ENCODE measurements at places on chromosomes 2 and 18.
A peak's percentile ranks its signal among the peaks of the same experiment; 100 is the strongest.

GRCh38 chr2:157359628-157360027 is 34.0 kb upstream of the ERMN start:
- no peak for DNase-seq

- no peak for DNase-seq
These were observed 23.7 kb downstream of the SMC6 start for GRCh38 chr2:17729880-17730279.

- no peak for DNase-seq
These were observed 1004.9 kb upstream of the ZEB2 start for GRCh38 chr2:145524836-145525235.

GRCh38 chr2:173881461-173881860 is 83.7 kb downstream of the SP3 start:
- no peak for DNase-seq

- no peak for DNase-seq
These were observed 2.3 kb downstream of the HJURP start for GRCh38 chr2:233852056-233852455.

DNA sequence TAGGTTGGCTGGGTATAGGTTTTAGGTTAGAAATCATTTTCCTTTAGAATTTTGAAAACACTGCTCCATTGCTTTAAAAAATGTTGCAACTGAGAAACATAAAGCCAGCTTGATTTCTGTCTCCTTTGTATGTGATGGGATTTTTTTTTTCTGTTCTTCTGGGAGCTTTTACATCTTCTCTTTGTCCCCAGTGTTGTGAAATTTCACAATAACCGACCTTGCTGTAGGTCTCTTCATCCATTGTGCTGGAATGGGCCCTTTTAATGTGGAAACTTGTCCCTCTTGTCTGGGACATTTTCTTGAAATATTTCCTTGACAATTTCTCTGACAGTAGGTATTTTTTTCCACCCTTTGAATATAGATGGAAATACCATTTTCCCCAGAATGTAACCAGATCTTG is 44.0 kb upstream of the LAPTM4A start:
- DNase-seq: no peak

GRCh38 chr2:19894134-19894792 is 7.5 kb downstream of the TTC32 start:
- DNase-seq: no peak

DNA sequence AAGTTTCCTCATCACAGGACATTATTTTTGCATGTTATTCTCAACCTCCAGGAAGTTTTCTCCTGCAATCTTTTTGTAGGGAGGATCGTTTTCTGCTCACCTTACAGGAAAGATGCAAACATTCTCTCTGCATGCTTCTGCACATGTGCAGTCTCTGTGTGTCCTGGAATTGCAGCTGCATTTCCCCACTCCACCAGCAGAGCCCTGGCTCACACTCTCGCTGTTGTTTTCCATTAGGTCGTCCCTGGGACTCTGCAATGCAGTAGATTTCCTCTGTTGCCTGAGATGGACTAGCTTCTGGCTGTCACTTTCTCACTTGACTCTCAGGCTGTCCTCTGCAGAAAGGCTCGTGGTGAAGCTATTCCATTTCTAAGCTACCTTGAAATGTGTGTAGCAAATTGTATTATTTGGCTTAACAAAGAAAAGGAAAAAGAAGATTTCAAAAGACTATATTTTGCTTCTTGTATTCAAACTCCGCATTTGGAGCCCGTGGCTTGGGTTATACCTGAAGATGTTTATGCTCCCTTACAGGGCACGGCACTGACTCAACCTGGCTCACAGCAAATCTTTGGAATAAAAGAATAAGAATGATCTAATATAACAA is 346.7 kb downstream of the RAD51AP2 start:
- DNase-seq: no peak

DNA sequence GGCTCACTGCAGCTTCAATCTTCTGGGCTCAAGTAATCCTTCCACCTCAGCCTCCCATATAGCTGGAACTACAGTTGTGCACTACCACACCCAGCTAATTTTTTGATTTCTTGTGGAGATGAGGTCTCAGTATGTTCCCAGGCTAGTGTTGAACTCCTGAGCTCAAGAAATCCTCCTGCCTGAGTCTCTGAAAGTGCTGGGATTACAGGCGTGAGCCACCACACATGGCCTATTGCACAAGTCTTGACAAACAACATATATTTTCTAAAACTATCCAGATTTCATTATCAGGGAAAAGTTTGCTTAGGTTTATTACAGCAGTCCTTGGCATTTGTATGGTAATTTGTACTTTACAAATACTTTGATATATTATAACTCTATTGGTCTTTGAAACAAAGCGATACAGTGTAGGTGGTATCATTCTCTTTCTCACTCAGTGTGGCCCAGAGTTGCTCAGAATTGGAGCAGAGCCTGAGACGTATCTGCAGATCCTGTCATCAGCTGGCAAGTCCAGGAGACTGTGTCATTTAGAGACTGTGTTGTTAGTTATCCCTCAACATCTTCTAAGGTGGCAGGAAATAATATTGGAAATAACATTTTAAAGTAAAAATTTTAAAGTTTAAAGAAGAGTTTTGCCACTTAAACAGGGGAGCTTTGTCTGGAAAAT is 41.4 kb downstream of the PDK1 start:
- no peak for DNase-seq

GRCh38 chr2:170177950-170178781 is at the start of gene MYO3B:
MYO3B (plus strand) TSS chr2:170178147; CDS start chr2:170178288, 141 bp downstream.
- DNase-seq: no peak

GRCh38 chr2:29259221-29259620 is 144.0 kb downstream of the CLIP4 start:
- DNase-seq: no peak

GRCh38 chr2:144904612-144905011 is 384.7 kb upstream of the ZEB2 start:
- DNase-seq: no peak

DNA sequence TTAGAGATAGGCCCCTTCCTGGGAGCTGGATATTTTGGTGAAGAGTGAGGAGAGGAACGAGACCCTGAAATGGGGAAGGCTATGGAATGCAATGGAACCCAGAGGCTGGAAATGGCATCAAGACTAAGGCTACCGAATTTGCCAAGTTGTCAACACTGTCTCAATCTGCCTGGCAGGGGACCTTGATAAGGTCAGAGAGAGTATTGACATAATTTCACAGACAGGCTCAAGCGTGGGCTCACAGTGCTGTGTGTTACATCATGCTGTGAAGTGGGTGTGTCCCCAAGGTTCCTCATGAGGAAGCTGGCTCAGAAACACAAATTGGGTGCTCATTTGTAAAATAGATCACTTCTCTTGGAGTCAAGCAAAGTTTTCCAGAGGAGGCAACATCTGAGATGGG is 51.8 kb upstream of the CYRIA start:
- no peak for DNase-seq

DNA sequence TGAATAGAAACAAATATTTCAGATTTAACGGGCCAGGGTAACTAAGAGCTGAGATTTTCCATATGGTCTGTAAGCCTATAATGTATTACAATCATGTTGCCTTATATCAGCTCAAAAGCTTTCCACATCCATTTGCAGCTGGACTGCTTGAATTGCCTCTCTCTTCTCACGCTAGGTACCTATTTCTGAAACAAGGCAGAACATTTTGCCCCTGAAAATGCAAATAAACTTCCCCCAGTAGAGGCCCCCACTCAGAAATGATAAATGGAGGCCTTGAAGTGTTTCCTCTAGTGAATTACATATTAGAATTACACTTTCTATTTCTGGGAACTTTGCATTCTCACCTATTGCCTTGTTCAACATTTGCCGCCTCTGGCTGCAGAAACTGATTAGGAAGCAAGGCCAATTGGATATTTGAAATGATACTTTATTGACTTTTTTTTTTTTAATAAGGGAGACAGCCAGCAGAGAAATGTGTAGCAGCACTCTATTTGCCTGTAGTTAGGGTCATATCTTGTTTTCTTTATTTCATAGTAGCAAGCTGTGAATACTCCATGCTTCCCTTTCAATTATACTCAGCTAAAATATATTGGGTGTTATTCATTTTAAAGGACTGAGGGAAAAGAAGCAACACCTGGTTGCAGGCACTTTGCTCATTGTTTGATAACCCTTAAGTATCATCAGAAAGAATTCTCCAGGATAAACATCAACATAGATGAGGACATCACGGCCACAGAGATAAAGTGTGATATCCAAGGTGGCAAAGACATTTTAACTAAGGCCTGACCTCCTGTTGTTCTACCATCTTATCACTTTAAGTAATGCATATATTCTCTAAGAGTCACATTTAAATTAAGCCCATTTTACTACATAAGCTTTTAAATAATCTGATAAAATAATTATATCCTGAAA is 505.5 kb downstream of the LRRTM4 start:
- no peak for DNase-seq

GRCh38 chr2:69253112-69253511 is 133.9 kb downstream of the GFPT1 start:
- no peak for DNase-seq

DNA sequence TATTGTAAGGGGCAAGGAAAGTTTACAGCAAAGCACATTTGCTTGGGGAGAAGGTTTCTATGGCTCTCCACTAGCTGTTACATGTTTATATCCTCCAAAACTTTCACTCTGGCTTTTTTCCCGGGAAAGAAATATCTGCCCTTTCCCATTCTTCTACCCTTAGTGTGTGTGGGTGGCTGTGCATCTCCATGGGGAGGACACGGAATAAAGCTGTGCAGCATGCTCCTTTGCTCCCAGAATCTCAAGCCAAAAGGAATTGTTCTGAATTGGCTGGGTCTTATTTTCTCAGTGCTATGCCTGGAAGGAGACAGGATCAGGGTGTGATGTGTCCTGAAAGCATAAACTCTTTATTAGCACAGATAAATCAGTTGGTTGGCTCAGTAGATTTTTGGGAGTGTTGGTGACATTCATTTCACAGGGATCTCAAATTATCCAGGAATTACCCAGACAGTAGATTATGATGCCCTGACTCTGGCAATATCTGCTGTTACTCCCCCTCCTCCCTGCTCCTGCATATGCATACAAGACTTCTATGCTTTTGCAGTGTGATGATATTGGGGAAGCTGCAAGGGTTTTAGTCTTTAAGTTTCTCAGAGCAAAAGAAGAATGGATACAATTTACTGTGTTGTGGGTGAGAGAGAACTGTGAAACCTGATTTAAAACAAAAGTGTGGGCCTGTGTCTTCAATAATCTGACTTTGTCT is 63.1 kb downstream of the PARD3B start:
- no peak for DNase-seq

DNA sequence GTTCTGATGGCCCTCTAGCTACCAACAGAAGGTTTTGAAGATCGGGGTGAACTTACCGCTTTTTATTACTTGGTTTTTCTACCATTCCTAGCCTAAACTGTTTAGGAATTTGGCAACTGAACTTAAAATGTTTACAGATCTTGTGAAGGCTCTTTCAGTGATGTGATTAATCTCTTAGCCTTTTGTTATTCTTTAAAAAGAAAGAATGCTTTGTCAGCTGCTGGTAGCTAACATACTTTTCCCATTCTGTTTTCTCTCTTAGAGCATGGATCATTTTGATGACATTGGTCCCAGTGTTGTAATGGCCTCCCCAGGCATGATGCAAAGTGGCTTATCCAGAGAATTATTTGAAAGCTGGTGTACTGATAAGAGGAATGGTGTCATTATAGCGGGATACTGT is 18.1 kb downstream of the CPSF3 start:
- no peak for DNase-seq

DNA sequence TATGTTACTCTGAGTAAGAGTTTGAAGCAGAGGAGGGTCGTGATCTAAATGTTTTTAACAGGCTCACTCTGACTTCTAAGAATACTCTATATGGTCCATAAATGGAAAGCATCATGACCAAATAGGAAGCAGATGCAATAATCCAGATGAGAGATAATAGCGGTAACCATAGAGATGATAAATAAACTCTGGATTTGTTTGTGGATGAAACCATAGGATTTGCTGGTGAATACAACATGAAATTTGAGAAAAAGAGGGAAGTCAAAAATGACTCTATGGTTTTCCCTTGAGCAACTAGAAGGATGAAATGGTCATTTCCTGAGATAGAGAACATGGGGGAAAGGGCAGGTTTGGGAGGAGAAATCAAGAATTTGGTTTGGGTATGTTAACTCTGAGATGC is 3.9 kb downstream of the HEATR5B start:
- DNase-seq: no peak

DNA sequence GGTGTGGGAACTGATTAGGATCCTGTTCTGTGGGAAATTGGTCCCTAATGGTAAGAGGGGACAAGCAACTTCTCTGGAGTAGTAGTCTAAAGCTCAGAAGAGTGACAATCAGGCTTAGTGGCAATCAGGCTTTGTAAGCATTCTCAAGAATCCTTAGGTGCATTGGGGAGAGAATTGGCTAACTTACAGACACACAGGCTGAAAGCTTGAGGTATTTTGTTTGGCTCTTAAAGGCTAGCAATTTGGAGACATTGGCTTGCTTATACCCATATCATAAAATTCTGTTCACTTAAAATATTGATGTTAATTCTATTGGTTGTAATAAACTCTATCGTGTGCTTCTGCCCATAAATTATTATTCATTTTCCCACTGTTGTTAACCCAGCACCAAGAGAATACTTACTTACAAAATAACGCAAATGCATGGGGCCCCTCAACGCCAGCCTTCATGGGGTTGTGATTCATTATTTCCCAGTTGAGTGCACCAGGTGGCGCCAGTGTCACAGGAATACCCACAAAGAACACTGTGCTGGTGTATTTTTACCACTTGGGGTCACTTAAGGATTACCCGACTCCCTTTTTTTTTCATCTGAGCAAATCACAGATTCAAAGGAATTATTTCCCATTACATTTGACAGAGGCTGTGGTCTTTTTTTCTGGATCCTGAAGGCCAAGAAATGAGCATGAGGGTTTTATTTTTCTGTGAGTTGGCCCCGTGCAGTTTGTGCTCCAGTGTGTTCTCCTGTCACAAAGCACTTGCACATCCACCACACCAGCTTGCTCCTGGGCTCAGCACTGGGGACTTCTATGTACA is 45.5 kb downstream of the DDX1 start:
- peak; percentile 50 for DNase-seq

GRCh38 chr2:208990716-208991115 is 433.1 kb upstream of the MAP2 start:
- DNase-seq: no peak

GRCh38 chr18:58542426-58543159 is 86.3 kb downstream of the ALPK2 start:
- no peak for DNase-seq

- DNase-seq: no peak
These were observed 11.6 kb downstream of the SPATA3 start for GRCh38 chr2:231007286-231008098.

DNA sequence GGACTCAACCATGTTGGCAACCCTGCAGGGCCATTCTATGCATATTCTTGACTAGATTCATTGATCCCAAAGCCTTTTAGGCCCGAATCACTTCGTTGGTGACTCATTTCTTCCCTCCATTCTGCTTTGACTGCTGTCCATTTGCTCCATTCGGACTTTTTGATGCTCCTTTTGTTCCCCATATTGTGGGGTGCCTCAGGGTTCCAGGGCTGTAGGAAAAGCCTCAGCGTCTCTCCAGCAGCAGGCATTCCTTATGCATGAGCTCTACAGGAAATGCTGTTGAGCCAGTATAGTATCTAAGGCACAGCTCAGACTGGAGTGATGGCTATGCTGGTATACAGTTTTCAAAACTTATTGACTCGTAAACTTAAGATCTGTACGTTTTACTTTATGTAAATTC is 292.6 kb downstream of the PRKCE start:
- no peak for DNase-seq

GRCh38 chr2:235693279-235693678 is 199.4 kb downstream of the AGAP1 start:
- no peak for DNase-seq

All from activated T-cell treated with anti-CD3 and anti-CD28 coated beads for 1 hour (primary cell).